Right kidney (tissue), 9 donors: ENCODE measurements at places on chromosomes 2 and 18.
A peak's percentile ranks its signal among the peaks of the same experiment; 100 is the strongest.

- DNase-seq = no peak
Measured at GRCh38 chr2:204590063-204590462, 44.8 kb downstream of the PARD3B start.

- DNase-seq = no peak
Measured at GRCh38 chr18:22471546-22472131, 53.9 kb upstream of the CTAGE1 start.

- no peak for DNase-seq
Measured at GRCh38 chr18:71442731-71443141, 1101.4 kb downstream of the CBLN2 start.

DNA sequence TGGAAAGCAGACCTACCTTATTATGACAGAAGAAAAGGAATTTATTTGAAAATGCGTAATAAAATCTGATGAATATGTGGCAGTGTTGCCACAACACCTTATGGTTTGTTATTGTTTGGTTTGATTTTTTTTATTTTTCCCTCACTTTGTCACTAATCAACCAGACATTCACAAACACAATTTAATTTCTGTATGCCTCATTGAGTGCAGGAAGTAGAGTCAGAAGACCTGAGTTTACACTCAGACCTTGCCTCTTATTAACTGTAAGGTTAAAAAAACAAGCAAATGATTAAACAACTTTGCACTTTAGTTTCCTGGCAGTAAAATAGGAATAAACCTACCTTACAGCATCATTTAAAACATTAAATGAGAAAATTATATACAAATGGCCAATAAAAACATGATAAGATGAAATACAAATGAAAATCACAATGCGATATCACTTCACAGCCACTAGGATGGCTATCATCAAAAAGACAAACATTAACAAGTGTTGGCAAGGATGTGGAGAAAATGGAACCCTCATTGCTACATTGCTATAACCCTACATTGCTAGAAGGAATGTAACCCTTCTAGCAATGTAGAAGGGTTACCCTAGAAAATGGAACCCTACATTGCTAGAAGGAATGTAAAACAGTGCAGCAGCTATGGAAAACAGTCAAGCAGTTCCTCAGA is 3.3 kb downstream of the SESTD1 start:
- no peak for DNase-seq

DNA sequence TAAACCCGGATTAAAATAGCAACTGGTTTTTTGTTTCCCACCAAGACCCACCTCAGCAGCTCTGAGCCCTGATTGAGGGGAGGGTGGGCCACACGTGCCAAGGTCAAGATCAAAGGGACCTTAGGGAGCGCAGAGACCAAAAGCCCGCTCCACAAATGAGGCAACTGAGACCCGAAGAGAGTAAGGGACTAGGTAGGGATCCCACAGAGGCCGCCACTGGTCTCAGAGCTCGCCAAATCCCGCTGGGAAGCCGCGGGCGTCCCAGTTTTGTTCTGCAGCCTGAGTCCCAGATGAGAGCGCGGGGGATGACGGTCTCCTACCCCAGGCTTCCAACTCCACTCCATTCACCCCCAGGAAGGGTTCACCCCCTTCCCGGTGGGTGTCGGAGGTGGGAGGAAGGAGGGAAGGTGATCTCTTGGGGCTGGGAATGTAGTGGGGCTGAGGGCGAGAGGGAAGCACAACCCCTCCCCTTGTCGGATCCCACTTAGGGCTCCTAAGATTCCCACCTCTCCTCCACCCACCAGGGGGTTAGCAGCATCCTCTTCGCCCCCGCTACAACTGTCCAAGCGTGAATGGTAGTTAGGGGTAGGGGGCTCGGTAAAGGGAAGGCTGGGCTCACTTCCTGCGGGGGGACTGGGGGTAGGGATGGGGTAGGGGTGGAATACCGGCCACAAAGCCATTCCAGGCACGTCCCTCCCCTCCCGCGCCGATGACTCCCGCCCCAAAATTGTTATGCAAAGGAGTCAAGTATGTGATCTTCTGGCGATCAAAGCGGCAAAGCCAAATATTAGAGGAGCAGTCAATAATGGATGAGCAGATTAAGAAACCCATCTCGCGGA is 7.3 kb upstream of the EN1 start:
- DNase-seq = peak; percentile 34

DNA sequence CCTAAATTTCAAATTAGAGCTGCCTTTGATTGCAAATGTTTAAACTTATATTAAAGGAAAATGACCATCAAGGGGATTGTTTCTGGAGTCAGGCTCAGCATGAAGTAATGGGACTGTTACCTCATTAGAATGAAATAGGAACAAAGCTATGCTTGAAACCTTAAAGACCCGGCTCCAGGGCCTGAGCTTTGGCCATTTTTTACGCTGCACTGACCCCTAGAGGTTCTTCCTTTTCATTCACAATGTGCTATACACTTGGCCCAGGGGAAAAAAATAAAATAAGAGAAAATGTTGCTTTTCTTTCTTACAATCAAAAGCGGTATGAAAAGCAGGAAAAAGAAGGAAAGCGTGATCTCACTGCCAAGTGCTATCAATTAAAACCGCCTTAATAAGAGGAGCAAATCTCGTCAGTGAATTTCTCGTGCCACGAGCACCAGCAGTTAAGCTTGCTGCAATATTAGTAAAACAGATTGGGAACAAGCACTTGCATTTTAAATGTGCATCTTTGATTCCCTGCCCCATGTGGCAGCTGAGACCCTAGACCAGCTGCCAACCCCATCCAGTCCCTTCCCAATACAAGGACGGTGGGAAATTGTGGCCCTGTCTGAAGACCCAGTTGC is 96.6 kb downstream of the MBD2 start:
- DNase-seq = peak; percentile 25

GRCh38 chr2:68992933-68993332 is 18.5 kb downstream of the GKN1 start:
- no peak for DNase-seq

- DNase-seq = no peak
Measured at GRCh38 chr2:85959185-85959584, 70.4 kb upstream of the ST3GAL5 start.

GRCh38 chr2:138272524-138273195 is 228.9 kb upstream of the SPOPL start:
- DNase-seq = no peak

GRCh38 chr2:170227507-170227947 is 49.6 kb downstream of the MYO3B start:
- DNase-seq = no peak

DNA sequence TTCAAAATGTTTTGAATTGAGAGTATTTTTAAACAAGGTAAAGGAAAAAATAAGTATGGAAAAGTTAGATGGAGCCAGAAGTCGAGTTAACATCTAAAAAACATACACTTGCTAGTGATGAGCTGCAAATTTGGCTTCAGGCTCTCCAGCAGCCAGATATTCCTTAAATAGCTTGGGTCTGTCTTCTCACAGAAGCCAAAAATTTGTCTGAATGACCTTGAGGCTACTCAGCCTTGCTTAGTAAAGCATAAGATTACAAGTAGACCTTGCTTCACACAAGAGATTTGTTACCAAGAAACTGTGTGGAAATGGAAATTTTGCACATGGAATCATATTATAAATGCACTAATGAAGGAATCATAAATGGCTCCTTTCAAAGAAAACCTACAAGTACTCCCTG is 40.8 kb upstream of the GRB14 start:
- no peak for DNase-seq

DNA sequence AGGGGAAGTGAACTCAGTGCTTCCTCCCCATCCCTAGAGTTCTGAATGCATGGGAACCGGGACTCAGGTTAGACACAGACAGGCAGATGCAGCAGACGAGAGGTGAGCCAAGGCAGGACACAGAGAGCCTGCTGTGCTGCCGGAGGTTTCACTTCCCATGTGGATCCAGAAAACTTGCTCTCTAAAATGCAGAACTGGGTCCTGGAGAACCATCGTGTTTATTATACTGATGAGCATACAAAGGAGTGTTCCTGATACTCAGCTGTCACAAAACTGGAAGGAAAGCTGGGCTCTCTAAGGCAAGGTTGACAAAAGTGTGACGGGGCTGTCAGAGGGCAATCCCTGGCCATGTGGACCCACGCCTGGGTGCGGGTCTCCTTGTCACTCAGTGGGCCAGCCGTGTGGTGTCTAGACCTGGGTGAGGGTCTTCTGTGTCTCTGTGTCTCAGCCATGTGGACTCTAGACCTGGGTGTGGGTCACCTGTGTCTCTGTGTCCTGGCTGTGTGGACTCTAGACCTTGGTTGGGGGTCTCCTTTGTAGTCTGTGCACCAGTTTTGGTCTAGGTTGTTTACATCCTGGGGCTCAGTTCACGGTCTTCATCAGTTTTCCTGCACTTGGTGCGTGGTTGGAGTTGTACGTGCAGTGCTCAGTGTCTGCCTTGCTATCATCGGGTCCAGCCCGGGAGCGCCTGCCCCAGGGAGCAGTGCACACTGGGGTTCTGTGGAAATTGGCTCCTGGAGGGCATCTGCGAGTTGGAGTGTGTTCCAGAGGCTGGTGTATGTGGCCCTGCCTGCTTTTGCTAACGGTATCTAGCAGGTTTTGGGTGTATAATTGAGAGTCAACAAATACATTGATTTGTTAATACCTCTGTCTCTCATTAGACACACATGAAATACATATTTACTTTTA is 141.1 kb downstream of the ATP9B start:
- DNase-seq = no peak

- no peak for DNase-seq
Measured at GRCh38 chr2:183505911-183506310, 381.7 kb downstream of the NUP35 start.

- no peak for DNase-seq
Measured at GRCh38 chr2:119301413-119301812, 65.2 kb downstream of the C2orf76 start.

GRCh38 chr18:34837769-34838272 is 127.7 kb downstream of the DTNA start:
- peak; percentile 15 for DNase-seq

- DNase-seq = no peak
Measured at GRCh38 chr2:113133704-113134598, 6.6 kb downstream of the IL1RN start.

DNA sequence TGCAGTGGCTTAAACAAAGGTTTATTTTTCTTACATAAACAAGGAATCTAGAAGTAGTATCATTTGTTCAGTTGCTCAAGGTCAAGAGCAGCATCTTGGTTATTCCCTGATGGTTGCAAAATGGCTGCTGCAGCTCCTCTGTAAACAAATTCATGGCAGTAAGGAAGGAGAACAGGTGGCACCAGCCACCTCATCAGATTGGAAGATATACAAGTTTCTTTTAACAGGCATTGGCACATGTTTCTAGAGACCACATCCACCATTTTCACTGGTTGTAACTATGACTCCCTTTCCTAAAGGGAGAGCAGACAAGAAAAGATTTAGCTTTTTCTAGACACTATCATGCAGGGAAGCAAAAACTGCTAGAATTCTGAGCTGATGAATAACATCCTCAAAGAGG is 46.3 kb downstream of the PKDCC start:
- DNase-seq = no peak

GRCh38 chr2:165539985-165540384 is 70.5 kb downstream of the CSRNP3 start:
- no peak for DNase-seq

- peak; percentile 14 for DNase-seq
Measured at GRCh38 chr2:138787053-138787666, 7.0 kb upstream of the NXPH2 start.

- DNase-seq = no peak
Measured at GRCh38 chr2:159859583-159859982, 61.6 kb upstream of the CD302 start.

GRCh38 chr18:45357686-45358470 is 257.4 kb upstream of the SLC14A2 start:
- DNase-seq = no peak

- DNase-seq = no peak
Measured at GRCh38 chr18:55753643-55754263, 165.8 kb upstream of the TCF4 start.

DNA sequence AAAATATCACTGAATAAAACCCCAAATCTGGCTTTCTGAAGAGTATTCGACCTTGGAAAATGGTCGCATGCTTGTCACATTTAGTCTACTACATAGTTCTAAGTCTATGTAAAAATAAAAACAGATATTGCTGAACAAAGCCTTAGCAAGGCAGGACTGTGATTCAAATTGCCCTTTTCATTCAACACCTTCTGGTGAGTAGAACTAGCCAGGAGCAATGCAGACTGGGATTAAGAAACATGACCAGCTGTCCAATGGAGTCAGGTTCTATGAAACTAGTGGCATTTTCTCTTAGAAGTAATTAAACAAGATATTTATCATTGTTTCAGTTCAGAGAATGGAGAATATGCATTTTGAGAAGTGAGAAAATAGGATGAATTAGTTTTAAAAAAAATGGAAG is 1260.5 kb upstream of the ACVR2A start:
- no peak for DNase-seq

GRCh38 chr18:54254265-54254758 is 15.0 kb upstream of the POLI start:
- peak; percentile 30 for DNase-seq

- DNase-seq = no peak
Measured at GRCh38 chr2:168336786-168337388, 89.5 kb upstream of the STK39 start.

DNA sequence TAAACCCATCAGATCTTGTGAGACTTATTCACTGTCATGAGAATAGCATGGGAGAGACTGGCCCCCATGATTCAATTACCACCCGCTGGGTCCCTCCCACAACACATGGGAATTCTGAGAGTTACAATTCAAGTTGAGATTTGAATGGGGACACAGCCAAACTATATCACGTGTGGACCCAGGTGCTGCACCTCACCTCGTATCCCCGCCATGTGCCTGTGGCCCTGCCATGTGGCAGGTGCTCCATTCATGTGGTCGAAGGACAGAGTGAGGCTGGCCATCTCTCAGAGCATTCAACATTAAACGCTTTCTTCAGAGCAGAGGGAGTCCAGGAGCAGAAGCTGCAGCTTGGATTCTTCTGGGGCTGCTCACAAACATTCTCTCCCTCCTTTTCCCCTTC is 32.3 kb downstream of the MROH2A start:
- no peak for DNase-seq

DNA sequence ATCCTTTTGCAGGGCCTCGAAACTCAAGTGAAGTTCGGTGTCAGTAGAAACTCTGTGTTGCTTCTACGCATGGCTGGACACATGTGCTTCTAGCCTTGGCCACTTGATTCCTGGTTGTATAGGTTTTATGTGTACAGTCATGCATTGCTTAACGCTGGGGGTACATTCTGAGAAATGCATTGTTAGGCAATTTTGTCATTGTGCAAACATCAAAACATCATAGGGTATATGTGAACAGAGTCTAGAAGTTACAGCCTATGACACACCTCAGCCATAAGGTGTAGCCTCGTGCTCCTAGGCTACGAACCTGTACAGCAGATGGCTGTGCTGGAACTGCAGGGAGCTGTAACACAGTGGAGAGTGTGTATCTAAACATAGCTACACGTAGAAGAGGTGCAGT is 39.4 kb downstream of the TMEM18 start:
- no peak for DNase-seq
